ENCODE measurements at places on chromosomes 11 and 22.

- DNase-seq = no peak
Measured at GRCh38 chr11:112160091-112160848, 3.6 kb downstream of the IL18 start.

DNA sequence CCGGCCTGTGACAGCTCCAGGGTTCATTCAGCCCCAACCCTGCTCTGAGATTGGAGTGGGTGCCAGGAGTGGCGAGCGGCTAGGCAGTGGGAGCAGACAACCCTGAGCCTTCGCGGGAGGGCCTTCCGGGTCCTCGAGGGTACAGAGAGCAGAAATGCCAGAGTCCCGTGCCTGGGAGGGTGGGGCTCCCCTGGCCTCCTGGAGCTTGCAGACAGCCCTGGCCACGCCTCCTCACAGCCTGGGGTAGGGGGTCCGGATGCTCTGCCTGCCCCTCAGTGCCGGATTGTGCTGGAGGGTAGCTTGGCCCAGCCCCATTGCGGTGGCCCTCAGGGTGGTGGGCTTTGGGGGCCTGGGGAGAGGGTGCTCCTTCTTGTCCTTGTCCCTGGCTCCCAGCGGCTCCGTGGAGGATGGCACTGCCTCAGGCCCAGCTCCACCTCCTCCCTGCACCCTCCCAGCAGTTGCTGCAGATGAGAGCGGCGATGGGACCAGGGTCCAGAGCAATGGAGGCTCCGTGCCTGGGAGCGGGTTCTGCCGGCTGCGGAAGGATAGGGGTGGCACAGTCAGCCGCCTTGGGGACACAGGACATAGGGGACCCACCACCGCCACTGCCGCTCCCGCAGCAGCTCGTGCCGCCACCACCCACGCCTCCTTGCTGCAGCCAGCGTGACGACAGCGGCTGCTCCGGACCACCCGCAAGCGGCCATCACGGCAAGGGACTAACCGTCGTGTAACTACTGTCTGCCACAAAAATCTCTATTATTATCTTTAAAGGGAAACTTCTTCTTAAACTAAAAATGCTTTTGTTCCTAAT lies 34.9 kb upstream of the OR10G7 start:
- DNase-seq = no peak

DNA sequence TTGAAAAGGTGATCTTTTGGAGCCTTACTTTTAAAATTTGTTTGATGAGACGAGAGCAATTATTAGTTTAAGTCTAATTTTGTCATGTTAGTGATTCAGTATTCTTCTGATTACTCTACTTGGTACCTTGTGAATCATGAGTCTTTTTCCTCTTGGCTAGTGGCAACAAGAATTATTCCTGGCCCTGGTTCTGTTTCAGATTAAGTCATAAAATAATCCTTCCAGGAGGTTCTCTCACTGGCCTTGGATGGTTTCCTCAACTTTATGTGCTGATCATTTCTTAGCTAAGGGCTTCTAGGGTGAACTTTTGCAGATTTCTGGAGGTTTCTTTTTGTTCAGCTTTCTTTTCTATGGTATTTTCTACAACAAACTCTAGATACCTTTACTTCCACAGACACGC lies 741.8 kb upstream of the LUZP2 start:
- no peak for DNase-seq

DNA sequence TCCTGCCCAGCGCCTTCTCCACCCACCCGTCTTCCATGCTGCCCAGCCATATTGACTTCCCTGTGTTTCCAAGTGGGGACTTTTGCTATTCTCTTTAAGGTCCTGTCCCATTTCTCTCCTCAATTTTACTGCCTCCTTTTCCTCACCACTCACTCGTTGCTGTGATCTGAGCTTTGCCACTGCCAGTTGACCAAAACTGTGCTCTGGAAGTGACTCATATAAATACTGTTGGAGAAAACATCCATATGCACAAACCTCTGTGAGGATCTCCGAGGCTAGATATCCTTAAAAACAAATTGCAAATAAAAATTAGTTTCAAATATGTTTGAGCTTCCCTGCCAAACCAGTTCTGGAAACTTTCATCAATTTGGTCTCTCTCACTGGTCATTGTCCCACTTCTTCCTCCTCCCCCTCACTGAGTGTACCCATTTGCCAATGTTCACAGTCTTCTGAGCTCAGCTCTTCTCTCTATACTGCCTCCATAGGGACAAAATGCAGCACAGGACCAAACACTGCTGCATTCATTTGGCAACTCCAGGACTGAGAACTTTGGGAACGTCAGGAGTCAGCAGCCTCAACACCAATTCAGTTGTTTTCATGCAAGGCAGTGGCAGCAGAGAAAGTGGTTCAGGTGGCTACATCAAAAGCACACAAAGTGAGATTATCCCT lies 34.0 kb upstream of the MMP13 start:
- DNase-seq = no peak

DNA sequence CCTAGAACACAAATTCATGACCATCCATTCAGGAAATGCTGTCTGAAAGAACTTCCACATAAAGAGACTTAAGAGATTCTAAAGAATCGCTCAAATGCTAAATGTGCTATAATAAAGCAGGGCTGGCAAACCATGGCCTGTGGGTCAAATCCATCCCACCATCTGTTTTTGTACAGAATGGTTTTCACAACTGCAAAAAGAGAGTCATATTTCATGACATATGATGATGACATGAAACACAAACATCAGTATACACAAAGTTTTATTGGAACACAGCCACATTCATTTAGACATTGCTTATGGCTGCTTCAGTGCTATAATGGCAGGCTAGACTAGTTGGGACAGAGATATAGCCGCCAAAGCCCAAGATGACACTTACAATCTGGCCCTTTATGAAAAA lies 85.1 kb downstream of the RRAS2 start:
- no peak for DNase-seq

DNA sequence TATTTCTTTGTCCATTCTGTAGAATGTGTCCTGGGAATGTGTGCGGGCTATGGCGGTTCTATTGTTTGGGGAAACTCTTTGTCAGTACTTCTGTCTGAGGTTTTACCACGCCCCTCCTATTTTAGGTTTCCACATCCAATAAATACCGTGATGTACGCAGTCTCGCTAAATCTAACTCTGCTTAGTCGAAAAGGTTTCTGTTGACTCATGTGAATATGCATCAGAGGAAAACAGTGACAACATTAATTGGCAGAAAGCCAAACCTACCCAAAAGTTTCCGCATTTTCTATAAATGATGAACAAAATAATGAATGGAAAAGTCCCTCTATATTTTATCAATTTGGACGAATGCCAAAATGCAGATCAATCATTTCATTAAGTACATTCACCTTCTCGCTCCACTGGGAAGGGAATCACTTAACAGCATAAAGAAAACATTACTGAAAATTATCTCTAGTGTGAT lies 143.4 kb downstream of the MAML2 start:
- DNase-seq = no peak

DNA sequence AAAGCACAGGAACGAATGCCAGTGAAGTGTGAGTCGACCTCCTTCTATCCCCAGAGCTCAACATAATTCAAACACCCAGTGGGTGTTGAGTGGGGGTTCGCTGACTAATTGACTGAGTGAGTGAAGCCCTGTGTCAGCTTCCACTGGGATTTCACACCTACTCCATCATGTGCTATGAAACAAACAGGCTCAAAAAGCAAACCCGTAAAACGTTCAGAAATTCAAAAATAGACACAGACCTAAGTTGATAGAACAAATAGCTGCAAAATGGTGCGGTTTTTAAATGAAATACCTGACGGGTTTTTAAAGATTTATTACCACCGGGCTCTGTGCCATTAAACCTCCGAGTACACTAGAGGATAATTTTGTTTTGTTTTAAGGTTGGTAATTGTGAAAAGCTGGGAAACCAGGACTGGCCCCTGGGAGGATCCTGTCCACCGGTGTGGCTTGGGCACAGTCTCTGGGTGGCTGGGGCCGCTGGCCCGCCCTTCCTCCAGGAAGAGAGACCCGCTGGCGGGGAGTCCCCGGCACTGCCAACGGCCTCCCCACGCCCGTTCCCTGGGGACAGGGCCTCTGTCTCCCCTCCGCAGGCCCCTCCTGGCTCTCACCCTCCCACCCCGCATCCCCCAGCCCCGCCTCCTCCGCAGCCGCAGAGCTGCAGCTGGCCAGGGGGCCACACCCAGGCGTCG lies 13.6 kb downstream of the KCNJ5 start:
- peak; percentile 9 for DNase-seq

DNA sequence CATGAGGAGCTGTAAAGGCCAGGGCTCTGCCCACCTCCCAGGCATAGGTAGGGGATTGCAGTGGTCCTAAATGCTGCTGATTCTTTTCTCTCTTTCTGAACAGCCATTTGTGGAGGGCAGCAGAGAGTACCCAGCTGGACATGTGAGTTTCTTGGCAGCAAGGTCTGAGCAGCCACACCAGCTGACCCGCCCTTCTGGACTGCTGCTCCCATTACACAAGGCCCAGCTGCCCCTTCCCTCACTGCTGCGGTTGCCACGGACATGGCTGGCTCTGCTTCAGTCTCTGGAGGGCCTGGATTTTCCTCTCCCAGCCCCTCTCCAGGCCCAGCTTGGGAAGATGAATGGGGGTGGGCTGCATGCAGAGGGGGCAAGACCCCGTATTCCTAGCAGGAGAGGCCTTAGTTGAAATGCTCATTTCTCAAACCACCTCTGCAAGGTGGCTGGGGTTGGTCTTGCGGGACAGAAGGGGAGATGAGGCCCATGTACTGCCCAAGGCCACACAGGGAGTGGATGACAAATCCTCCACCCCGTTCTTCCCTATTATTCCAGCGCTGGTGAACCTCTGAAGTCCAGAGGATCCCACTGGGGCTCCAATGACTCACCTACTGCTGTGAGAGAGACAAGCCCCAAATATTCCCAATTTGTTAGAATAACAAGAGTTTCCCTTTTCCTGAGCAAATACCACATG lies 4.6 kb downstream of the LGALS12 start:
- DNase-seq = no peak

DNA sequence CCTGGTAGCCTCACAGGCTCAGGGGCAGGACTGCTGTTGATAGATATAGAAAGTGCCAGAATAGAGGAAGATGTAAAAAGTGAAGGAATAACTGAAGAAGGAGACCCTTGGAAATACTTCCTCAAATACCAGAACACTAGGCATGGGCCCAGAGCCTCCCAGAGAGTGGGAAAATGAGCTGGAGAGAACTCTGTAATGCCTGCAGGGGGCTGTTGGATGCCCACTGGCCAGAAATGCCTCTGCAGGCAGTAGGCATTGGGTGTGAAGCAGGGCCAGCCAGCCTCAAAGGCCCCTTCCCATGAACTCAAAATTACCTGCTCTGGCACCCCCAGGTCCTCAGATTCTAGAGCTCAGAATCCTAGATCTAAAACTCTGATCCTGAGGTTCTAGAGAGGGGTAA lies 15.1 kb downstream of the P2RY2 start:
- no peak for DNase-seq

GRCh38 chr11:58285483-58286040 lies 17.5 kb upstream of the OR10W1 start:
- DNase-seq = no peak

- DNase-seq = no peak
Measured at GRCh38 chr11:17915500-17916143, 97.2 kb downstream of the SERGEF start.

DNA sequence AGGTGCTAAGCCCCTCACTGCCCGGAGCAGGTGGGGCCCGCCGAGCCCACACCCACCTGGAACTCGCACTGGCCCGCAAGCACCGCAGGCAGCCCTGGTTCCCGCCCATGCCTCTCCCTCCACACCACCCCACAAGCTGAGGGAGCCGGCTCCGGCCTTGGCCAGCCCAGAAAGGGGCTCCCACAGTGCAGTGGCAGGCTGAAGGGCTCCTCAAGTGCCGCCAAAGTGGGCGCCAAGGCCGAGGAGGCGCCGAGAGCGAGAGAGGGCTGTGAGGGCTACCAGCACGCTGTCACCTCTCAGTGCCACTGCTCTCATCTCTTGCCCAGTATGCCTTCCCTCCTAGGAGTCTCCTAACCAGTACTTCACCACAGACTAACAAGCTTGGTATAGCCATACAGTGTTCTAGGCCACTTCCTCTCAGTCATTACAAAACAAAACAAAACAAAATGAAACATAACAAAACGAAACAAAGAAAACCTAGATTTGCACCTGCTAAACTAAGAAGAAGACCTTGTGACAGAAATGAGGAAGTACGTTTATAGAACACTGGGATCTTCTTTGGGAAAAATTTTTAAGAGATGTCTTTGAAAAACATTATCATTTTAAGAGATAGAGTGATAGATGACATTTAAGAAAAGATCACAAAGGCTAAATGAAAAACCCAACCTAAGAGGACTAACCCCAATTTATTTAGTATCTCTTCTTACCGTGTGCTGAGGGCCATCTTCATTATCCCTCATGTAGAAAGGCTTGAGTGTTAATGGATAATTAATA lies 47.7 kb upstream of the GAB2 start:
- no peak for DNase-seq

GRCh38 chr11:18259259-18259658 lies 6.8 kb upstream of the SAA1 start:
- DNase-seq = no peak

- no peak for DNase-seq
Measured at GRCh38 chr11:111945198-111945597, 8.1 kb downstream of the DIXDC1 start.

- DNase-seq = no peak
Measured at GRCh38 chr11:12186701-12187100, 76.3 kb downstream of the MICAL2 start.

GRCh38 chr22:28600546-28601143 lies 79.0 kb downstream of the TTC28 start:
- peak; percentile 14 for DNase-seq

GRCh38 chr11:22471385-22471784 lies 133.2 kb downstream of the SLC17A6 start:
- no peak for DNase-seq

GRCh38 chr22:48517039-48518030 lies 1310.3 kb downstream of the BRD1 start:
- DNase-seq = no peak

- no peak for DNase-seq
Measured at GRCh38 chr22:33451866-33452469, 393.8 kb upstream of the SYN3 start.

- DNase-seq = no peak
Measured at GRCh38 chr22:44664149-44664548, 37.9 kb upstream of the PRR5 start.

DNA sequence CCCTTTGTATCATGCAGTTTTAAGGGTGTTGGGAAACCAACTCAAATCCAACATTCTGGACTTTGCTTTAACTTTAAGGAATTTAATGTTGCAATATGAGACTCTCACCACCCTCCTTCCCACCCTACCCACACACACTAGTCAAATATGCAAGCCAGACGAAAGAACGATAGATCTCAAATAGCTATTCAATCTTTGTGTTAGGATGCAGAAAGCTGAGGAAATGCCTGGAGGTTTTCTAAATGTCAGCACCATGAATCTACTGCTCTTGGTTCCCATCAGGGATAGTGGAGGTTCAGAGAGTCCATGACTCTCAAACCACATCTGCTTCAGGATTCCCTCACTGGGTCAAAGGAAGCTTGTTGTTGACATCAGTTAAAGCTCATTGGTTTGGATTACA lies 33.7 kb downstream of the EXPH5 start:
- DNase-seq = peak; percentile 34

DNA sequence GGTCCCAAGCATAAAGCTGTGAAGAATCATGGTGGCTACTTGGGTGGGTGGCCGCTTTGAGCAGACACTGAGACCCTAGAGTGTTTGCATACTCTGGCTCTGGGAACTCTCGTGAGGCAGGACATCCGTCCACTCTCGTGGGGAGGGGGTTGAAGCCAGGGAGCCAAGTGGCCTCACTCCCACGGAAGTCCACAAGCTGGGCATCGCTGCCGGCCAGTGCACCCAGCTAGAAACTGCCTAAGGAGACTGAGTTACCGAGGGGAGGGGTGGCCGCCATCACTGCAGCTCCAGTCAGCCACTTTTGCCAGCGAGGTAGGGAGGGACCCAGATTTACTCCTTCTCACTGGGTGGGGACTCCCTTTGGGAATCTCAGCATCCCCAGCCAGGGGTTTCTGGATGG lies 20.5 kb downstream of the MRGPRX2 start:
- DNase-seq = no peak

- DNase-seq = no peak
Measured at GRCh38 chr11:3902441-3902840, 47.0 kb downstream of the STIM1 start.
